Activated gamma-delta T cell (primary cell): ENCODE measurements at places on chromosomes 3 and 15.

GRCh38 chr3:184355261-184356040 lies 6.0 kb downstream of the CLCN2 start:
- DNase-seq, result no peak

GRCh38 chr3:51798411-51798963 lies 19.4 kb upstream of the IQCF6 start:
- DNase-seq, result no peak

DNA sequence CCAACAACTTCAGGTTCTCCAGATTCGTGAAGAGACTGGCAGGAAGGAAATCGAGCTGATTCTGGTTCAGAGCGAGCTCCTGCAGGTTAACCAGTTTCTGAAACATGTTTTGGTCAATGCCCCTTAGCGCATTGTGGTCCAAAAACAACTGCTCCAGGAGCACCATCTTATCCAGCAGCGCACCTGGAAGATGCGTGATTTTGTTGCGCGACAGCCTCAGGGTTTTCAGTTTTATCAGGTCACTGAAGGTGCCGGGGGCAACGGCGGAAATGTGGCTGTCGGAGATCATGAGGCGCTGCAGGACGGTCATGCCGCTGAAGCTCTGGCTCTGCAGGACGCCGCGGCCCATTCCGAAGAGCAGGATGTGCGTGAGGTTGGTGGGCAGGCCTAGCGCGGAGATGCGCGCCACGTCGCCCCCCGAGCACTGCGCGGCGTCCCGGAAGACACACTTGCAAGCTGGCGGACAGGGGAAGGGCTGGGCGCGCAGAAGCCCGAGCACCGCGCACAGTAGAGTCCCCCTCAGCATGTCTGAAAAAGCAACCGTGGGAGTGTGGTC lies 1.2 kb downstream of the GP5 start:
- DNase-seq, result no peak

- no peak for DNase-seq
Measured at GRCh38 chr3:126179825-126180476, 435 bp downstream of the ALDH1L1 start.

DNA sequence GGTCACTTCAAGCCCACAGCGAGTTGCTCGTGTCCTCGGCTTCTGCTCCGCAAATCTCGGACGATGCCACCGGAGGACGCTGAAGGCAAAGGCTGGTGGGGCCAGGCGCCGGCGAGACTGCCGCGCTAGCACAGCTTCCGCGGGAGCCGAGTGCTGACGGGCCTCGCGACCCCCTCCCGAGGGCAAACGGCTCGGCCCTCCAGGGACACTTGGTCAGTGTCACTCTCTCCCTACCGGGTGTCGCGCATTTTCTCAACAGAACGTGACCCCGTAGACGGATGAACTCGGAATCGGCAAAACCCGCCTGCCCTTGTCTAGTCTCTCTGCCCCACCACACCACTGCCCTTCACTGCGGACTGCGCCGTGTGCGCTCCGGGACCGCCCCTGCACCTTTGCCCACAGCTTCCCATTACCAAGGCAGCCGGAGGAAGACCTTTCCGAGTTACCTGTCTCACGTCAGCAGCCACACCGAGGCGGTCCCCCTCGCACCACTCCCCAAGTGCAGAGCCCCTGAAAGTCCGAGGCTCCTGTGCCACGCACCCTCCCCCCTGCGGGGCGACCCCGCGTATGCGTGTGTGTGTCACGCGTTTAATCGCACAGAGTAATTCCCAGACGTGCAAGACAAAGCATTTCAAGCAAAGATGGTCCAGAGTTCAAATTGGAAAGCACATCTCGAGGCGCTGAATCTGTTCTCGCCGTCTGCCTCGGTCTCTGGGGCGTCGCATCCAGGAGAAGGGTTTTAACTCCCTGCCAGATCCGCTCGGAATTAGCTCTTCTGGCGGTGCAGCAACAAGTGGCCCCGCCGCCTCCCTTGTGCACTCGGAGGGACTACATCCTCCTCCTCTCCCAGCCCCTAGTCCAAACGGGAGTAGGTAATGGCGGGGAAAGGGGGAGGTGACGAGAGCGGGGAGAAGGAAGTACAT lies 245.0 kb upstream of the TOPAZ1 start:
- DNase-seq, result no peak

DNA sequence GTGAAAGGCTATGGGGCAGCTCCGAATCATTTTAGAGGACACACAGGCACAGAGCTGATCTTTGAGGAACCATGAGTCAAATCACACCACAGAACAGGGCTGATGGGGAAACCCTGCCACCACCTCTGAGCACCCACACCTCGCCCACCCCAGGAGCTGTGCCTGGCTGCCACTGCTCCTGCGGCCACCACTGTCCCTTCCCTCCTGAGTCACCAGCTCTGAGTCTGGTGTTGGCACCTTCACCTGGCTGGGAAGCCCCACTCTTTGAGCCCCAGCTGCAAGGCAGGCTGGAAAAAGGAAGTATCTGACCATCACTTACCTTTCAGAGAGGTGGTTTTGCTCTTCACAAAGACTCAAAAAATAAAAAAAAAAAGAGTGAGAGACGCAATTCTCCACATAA lies 63.6 kb upstream of the MEF2A start:
- no peak for DNase-seq

DNA sequence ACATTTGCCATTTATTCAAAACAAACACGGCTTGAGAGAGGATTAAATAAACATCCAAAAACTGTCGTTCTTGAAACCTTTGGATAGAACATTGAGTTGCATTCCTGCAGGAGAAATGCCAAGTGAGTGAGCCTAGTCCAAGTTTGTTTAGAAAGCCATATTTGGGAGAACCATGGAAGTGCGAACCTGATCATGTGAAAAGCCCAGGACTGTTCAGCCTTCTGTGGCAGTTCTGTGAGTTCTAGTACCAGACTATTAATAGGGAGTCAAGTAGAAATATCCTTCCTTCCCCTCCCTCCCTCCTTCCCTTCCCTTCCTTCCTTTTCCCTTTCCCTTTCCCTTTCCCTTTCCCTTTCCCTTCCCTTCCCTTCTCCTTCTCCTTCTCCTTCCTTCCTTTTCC lies 470.4 kb downstream of the LPP start:
- no peak for DNase-seq

DNA sequence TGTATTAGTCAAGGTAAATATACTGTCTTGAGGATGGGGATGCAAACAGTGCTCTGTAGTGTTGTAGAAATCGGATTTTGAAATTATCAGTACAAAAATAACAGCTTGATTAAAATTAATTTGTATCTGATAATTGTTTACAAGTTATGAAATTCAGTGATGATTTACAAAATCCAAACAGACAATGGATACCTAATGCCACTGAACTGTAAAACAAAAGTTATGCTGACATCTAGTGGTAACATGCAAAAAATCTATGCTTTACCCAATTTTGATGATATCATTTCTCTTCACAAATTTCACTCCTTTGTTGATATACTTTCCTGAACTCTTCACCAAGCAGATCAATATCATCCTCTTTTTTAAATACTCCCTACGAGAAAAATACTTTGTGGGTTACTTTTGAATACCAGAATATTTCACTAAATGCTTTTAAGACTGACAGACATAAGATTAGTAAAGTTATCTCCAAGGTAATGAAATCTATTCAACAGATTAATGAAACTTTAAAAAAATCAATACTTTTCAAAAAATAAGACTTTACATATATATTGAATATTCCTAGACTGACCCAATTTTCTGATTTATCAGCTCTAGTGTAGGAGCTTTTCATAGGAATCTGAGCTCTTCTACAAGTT lies 36.0 kb downstream of the MNS1 start:
- DNase-seq, result no peak

- no peak for DNase-seq
Measured at GRCh38 chr3:9782770-9783169, 9.5 kb downstream of the TADA3 start.

- DNase-seq, result peak; percentile 15
Measured at GRCh38 chr3:180036671-180037455, at the start of gene PEX5L. TSS of gene PEX5L (minus strand) at chr3:180036937. CDS start at chr3:180036599, 338 bp downstream.

DNA sequence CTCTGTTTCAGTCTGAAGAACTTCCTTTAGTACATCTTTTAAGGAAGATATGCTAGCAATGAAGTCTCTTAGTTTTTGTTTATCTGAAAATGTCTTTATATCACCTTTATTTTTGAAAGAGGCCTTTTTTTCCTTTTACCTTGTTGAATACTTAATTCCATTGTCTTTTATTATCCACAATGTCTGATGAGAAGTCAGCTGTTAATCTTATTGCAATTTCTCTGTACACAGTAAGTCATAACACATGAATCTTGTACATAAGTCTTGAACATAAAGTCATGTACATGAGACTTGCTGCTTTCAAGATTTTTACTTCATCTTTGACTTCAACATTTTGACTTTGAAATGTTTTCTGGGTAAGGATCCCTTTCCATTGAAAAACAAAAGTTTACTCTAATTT lies 424.3 kb upstream of the ATP10A start:
- DNase-seq, result no peak

DNA sequence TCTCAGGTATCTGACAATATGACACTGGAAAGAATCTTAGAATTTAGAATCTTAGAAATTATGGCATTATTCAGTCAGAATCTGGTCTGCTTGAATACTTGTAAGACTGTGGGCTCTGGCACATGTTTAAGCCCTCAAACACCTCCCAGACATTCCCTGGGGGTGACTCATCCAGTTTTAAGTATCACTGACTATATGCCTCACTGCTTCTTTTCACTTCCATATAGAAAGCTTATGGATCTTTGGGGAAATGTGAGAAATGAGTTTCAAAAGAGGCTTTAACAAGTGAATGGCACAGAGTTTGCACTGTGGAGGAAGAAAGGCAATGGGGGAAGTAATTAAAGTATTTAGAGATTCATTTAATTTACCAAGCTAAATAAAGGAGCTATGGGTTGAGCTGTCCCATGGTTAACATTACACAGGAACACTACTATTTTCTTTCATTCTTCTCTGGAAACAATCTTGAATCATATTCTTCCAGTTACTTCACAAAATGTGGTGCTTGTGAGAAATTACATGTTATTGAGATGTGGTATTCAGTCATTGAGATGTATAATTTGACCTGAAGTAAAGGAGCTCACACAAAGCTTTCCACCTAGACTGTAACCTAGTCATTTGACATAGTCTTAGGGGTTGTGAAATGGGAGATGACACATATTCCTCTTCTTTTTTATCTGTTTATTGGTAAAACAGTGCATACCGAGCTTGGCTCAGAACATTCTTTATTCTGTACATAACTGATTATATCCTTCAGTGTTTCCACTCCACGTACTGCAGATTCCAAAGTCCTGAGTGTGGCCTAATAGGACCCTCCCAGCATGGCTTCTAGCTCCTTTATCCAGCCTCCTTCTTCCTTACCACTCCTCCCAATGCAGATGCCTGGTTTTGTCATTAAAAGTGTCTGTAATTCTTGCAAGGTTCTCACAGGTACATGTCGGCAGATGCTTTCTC lies 544.6 kb upstream of the NECTIN3 start:
- DNase-seq, result no peak

GRCh38 chr15:92958105-92958504 lies 58.0 kb downstream of the CHD2 start:
- DNase-seq, result no peak

DNA sequence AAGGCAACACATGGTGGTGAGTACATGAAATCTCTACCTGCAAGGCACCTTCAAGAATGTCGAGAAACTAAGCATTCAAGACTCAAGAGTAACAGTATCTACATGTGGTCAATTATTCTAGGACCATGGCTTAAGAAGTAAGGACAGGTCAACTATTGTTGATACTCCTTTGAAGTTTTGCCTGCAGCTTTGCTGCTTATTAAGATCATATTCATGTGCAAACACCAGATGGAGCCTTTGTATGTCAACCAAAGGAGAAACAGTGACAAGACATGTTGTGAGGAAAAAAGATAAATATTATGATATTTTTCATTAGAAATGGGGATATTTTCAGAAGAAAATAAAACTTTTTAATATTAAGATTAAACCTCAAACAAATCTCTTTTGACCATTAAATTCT lies 52.3 kb upstream of the FGF7 start:
- no peak for DNase-seq

GRCh38 chr15:69194025-69194827 lies 33.8 kb downstream of the GLCE start:
- DNase-seq, result no peak

DNA sequence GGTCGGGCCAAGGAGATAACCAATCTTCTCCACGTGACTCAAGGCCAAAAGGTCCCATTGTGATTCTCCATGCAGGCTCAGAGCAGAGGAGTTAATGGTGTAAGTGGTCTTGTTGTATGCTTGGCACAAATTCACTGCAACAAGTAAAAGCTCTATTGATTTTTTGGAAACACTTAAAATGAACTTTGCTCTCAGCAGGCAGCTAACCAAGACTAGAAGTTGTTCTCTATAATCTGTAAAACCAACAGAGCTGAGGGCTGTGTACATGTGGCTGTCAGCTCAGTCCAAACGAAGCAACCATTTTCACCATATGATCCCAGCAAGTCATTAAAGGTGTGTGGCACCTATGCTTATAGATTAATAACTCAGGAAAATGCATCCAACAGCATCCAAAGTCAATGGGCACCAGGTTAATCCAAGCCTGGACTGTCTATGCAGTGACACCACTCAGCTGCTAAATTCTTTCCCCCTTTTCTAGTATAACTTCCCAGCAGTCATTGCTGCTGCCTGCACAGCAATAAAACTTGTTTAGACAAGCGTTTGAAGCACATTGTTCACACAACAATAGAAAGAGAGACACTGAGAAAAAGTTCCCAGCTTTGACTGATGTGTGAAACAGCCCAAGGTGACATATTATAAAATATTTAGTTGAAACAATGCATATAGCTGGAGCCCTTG lies 603.8 kb upstream of the ADAMTS9 start:
- no peak for DNase-seq

- DNase-seq, result no peak
Measured at GRCh38 chr3:46049093-46049492, 21.8 kb upstream of the XCR1 start.

DNA sequence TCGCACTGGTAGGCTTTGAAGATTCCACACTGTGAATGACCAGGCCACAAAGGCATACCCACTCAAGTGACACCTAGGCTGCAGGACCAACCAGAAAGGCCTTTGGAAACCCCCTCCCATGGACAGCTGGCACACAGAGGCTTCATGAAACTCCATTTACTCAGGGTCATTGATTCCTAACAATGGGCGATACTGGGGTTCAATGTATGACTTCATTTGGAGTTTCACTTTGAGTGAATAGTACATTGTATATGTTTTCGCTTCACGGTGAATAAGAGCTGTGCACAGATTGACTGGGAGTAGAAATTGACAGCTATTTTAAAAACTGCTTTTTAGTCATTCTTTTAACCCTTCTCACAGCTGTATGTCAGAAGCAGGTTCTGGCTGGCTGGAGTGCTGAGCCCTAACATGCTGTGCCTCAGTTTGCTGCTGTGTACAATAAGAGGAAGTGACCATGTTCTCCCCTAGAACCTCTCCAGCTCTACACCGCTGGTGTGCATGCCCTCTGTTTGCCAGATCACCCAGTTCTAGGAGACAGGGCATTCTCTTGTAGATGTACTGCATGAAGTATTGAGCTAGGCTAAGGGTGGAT lies 15.4 kb upstream of the CX3CR1 start:
- DNase-seq, result no peak

DNA sequence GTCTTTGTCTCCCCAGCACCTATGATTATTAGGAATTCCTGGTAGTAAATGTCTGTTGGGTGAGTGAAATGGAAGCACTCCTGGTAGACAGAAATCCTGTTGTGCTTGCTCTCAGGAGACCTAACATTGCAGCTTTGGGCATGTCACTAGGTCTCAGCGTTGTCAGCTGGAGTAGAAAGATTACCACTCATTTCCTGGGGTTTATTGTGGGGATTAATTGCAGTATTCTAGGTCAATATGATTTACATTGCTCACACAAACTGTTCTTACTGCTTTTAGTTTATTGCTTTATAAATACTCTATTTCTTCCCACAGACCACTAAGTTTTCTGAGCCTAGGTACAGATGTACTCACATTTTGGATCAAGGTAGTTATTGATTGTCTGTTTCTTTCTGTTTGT lies 5.1 kb downstream of the TSEN2 start:
- no peak for DNase-seq

- DNase-seq, result no peak
Measured at GRCh38 chr15:89461386-89461785, 35.0 kb downstream of the RHCG start.
